ENCODE measurements at places on chromosomes 3 and 15. TPM values are rescaled to one million over a fixed set of nuclear protein-coding genes. Genes with fewer than 3 reads are reported as not detected.

GRCh38 chr3:142992323-142992722 is 9.0 kb upstream of the U2SURP start:
- DNase-seq, result no peak

DNA sequence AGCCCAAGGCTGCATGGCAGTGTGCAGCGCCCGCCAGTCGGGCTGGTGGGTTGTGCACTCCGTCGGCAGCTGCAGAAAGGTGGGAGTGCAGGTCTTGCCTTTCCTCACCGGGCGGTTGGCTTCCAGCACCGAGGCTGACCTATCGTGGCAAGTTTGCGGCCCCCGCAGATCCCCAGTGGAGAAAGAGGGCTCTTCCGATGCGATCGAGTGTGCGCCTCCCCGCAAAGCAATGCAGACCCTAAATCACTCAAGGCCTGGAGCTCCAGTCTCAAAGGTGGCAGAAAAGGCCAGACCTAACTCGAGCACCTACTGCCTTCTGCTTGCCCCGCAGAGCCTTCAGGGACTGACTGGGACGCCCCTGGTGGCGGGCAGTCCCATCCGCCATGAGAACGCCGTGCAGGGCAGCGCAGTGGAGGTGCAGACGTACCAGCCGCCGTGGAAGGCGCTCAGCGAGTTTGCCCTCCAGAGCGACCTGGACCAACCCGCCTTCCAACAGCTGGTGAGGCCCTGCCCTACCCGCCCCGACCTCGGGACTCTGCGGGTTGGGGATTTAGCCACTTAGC is 4.3 kb downstream of the ISL2 start:
- DNase-seq, result no peak

DNA sequence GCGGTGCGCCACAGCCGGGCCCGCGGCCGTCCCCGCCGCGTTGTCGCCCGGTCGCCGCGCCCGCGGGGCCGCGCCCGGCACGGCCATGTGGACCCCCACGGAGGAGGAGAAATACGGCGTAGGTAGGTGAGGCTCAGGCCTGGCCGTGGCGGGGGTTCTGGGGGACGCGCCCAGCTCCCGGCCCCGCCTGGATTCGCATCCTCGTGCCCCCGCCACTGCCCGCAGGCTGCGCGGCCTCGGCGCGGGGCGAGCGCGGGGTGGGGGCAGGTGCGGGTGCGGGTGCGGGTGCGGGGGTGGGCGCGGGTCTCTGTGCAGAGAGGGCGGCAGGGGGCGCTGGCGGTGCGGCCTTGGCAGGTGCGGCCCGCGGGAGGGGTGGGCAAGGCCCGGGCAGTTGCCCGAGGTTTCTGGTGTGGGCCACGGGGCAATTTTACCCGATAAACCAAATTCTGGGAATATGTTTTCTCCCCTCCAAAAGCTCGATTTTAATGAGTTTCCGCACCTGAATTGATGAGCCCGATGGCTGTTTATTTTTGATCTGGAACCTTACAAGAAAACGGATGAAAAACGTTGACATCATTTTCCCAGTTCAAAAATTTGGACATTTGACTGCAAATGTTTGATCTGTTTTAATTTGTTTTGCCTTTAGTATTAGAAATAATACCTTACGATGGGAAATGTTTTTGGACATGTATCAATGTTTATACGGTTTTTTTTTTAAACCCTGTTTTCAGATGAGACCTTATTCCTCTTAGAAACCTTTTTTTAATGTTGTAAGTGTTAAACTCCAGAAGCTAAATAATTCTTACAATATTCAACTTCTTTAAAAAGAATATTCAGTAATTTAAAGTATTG is 678 bp downstream of the DOCK3 start:
- peak; percentile 47 for DNase-seq

DNA sequence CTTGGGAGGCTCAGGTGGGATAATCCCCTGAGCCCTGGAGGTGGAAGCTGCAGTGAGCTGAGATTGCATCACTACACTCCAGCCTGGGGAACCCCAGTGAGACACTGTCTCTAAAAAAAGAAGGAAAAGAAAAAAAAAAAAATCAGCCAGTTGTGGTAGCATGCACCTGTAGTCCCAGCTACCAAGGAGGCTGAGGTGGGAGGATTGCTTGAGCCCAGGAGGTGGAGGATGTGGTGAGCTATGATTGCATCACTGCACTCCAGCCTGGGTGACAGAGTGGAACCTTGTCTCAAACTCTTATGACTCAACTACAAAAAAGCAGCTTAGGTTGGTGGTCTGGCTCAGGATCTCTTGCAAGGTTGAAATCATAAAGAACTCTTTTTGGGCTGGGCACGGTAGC is 19.3 kb upstream of the GPX1 start:
- DNase-seq, result no peak

GRCh38 chr3:183158113-183158512 is 4.4 kb downstream of the LAMP3 start:
- DNase-seq, result no peak

The ALDH1L1 gene
- 20.2 TPM for total RNA-seq
